ENCODE measurements at places on chromosomes 11 and 22.
A peak's percentile ranks its signal among the peaks of the same experiment; 100 is the strongest.

GRCh38 chr11:120186774-120187591 lies 23.8 kb upstream of the OAF start:
- no peak for DNase-seq

- DNase-seq = no peak
Measured at GRCh38 chr11:104327861-104328511, 164.0 kb upstream of the PDGFD start.

DNA sequence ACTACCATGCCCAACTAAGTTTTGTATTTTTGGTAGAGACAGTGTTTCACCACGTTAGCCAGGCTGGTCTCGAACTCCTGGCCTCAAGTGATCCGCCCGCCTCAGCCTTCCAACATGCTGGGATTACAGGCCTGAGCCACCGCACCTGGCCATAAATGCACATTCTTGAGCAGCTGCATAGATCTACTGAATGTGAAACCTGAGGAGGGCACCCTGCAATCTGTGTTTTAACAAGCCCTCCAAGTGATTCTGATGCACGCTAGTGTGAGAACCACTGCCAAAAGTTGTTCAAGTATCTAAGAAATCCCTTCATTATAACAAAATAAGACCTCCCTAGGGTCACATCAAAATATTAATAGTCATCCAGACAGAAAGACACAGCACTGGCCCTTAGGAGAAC lies 89.3 kb downstream of the RDX start:
- DNase-seq = no peak

DNA sequence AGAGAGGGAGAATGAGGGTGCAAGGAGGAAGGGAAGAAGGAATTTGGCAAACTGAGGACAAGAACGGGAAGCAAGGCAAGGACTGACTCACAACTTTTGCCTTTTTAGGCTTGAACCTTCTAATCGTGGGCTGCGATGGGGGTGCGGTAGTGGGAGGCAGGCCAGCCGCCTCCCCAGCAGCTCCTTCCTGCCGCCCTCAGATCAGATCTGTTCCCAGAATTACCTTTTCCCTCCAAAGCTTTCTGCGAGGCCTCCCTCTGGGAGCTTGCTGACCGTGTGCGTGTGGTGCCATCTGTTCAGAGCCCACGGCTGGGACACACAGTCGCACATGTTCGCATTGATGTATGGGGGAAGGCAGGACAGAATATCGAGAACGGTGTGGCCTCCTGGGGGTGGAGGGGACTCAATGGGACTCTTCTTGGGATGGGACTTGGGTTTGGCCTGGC lies 86.9 kb upstream of the PARVA start:
- no peak for DNase-seq

GRCh38 chr11:32053151-32053888 lies 37.6 kb upstream of the RCN1 start:
- no peak for DNase-seq

GRCh38 chr11:122095681-122096262 lies 20.2 kb downstream of the BLID start:
- no peak for DNase-seq

DNA sequence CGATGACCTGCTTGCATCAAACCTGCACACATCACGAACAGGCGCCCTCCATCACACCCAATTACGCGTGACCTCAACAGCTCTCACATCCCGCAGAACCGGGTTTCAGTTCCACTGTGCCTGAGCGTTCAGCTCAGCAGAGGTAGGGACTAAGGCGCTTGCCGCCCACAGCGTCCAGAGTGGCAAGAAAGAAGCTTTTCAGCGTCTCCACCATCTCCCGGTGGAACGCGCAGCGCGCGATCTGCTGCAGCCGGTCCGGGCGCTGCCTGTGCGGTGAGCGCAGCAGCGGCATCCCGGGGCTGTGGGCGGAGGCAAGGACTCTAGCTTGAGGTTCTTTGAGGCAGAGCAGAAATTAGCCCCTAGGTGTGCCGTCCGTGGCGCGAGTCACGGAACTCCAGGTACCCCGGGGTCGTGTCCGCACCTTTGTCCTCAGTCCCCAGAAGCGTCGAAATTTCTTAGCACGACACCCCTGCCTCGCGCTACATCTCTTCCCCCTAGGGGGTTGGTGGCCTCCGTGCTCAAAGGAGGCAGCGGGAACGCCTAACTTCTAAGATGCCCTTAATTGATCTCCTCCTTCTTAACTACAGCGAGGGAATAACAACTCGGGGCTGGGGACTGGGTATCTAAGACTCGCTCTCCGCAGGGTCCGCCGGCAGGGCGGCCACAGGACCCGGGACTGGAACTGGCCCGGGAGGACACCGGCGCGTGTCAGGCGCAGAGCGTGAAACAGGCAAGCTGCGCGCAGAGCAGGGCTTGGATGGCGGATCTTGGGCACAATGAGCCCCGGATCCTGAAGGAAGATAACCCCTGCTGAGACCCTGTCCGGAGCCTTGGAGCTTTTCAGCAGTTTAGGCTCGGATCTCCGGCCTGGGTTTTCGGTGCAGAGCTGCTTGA lies 1.7 kb upstream of the CALCA start:
- DNase-seq = peak; percentile 51

DNA sequence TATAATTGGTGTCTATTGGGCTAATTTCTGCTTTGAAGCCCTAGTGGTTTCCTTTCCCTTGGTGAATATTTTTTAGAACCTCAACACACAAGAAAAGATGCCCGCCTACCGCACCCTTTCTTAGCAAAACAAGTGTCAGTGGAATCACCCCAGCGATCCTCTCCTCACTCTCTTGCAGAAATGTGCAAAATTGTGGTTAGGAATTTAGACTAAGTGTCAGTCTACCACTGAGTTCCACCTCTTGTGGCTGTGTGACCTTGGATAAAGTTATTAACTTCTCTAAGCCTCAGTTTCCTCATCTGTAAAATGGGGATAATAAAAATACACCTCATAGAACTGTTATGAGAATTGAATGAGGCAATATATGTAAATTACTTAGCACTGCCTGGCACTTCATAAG lies 5.3 kb upstream of the JAML start:
- DNase-seq = no peak

GRCh38 chr11:18721561-18722292 lies 4.3 kb downstream of the IGSF22 start:
- DNase-seq = peak; percentile 61

Measured in activated CD8-positive, alpha-beta memory T cell treated with anti-CD3 and anti-CD28 coated beads, Interleukin-2, amount 10 ng/mL, durations not matched to agents 7 days and 5 days (primary cell).